Omental fat pad (tissue), 4 donors: ENCODE measurements at places on chromosomes 2 and 18. TPM values are rescaled to one million over a fixed set of nuclear protein-coding genes. Genes with fewer than 3 reads are reported as not detected.
A peak's percentile ranks its signal among the peaks of the same experiment; 100 is the strongest.

DNA sequence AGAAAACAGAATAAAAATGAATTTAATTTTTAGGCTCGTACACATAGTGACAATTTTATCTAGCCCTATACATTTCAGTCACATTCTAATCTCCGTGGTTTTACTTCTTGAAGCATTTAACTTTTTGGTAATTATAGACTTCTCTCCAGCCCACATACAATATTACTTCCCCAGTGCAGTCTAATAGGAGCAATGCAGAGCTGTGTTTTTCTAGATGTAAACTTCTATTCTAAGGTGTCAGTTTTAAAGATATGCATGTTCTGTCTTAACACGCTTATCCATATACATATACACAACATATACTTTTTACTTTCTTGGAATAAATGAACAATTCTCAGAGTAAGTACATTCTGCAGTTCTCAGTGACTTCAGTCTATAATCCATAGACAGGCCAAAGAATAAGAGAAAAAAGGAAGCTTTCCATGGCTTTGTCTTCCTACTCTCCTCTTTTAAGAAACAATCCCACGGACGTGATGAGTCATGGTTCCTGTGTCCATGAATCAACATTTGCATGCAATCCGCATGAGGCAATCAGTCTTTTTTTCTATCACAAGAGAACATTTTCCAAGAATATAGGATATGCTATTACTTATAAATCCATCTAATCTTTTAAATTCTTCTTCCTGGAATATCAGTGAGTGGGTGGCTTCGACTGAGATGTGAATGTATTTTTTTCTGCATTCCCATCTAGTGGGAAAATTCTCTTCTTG is 42.8 kb downstream of the CCDC102B start:
- DNase-seq, result peak; percentile 41

DNA sequence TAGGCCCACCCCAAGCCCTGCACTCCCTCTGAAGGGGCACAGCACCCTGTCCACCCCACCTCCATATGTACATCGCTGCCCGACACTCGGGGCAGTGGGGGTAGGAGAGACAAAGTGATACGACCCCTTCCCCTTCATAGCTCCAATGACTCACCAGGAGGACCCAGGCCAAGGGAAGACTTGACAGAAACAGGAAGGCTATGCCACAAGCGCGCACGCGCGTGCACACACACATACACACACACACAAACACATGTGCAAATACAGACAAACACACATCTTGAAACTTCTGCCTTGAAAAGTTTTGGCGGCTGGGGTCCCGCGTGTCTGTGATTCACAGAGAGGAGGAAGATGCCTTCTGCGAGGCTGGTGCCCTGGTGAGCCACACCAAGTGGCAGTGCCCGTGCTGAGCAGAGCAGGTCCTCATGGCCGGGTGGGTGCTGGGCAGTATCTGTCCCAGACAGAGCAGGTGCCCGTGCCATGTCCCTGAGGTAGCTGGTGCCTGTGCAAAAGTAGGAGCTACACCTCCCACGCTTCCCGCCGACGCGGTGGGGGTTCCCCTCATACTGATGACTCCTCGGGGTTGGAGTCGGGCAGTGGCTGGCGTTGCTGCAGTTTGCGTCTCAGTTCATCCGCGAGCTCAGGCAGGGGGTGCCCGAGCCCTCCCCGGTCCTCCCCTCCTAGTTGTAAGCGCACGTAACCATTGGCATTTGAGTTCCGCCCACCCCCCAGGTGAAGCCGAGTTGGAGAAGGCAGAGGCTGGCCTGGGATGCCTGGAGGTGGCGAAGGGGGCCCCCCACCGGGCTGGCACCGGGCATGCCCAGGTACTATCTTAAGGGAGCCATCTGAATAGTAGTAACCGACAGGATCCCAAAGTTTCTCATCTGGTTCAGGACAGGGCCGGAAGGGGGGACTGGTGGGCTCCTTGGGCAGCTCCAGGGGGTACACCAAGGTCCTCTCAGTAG is 2.5 kb upstream of the ANKRD39 start:
- DNase-seq, result no peak

GRCh38 chr2:20048488-20049448 is 2.7 kb downstream of the LAPTM4A start:
- DNase-seq, result no peak

DNA sequence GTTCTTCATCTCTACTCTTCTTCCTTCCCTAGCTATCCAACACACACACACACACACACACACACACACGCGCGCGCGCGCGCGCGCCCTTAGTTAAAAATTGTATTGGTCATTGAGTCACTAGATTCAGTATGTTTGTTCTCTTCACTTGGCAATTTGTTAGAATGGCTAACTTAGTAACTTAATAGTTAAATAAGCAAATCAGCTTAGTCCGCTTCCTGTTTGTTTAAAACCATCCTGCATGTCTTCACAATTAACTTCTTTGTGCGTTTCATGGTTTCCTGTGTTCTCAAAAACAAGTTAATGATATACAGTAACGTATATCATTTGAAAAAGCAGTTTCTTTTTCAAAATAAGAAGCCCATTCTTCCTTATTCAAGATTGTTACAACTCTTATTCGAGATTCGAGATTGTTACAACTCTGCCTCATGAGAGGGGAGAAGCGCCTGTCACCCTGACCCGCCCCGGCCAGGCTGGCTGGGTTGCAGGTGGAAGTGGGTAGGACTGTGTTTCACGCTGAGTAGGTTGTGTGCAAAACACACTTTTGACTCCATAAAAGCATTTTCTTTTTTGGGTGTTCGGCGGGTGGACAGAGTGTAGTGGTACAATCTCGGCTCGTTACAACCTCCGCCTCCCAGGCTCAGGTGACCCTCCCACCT is 9.5 kb upstream of the CNNM3 start:
- no peak for DNase-seq

GRCh38 chr2:62717503-62718081 is 12.1 kb downstream of the EHBP1 start:
- DNase-seq, result no peak

DNA sequence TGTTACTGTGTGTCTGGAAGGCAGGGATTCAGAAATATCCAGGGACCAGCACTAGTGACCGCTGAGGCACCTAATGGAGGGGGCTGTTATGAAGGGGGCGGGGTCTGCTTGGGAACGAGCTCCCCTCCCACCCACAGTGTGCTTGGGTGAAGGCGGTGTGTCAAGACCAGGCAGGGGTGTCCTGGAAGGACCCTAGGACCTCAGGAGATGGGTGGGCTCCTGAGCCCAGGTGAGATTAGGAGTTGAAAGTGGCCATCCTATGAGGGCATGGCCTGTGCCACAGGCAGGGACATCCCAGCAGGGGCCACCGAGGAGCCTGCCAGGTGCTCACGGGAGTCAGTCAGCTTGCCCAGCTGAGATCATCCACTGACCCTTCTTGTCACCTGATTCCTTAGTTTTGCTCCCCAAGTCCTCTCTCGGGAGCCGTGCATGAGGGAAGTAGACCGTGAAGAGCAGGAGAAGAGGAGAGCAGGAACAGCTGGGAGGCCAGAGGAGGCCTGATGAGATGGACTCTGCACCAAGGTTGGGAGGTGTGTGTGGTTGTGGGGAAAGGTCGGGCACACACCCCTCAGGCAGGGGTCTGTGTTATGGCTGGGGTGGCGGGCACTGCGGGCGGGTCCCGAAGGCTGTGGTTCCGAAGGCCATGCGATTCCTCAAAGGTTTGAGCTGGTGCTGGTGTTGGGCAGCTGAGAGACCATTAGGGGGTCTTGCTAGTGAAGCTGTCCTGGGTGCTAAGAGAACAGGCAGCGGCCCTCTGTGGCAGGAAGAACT is 180.9 kb upstream of the HS6ST1 start:
- no peak for DNase-seq

Gene LYG2
- total RNA-seq, result not detected

Gene OR6B2
- not detected for total RNA-seq
